T-helper 17 cell (primary cell): ENCODE measurements at places on chromosomes 11 and 22. TPM values are rescaled to one million over a fixed set of nuclear protein-coding genes. Genes with fewer than 3 reads are reported as not detected.

The PGR gene
- not detected for total RNA-seq

The RASL10A gene
- 0.92 TPM for total RNA-seq

The MRPL17 gene
- 10.9 TPM for total RNA-seq

The PNPLA3 gene
- total RNA-seq = not detected

The ADORA2A gene
- total RNA-seq = 22.0 TPM

The GRM5 gene
- not detected for total RNA-seq

The INS gene
- total RNA-seq = not detected

The HIKESHI gene
- 23.9 TPM for total RNA-seq
